ENCODE measurements at places on chromosomes 5 and 9.

DNA sequence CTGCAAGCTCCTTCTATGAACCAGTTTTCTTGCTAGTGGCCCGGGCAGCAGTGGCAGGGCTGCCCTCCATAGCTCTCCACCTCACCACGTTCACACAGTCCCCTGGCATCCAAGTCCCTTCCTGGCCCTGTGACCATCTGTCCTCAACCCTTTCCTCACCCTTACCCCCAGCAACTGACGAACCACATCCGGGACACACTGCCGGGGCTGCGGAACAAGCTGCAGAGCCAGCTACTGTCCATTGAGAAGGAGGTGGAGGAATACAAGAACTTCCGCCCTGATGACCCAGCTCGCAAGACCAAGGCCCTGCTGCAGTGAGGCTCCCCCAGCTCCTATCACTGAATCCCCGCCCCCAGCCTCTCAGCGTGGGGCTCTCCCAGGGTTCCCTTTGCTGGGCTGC, 18.8 kb downstream of the DNM1 start:
- no peak for DNase-seq

- no peak for DNase-seq
Measured at GRCh38 chr5:73836607-73837006, 210.6 kb downstream of the ARHGEF28 start.

DNA sequence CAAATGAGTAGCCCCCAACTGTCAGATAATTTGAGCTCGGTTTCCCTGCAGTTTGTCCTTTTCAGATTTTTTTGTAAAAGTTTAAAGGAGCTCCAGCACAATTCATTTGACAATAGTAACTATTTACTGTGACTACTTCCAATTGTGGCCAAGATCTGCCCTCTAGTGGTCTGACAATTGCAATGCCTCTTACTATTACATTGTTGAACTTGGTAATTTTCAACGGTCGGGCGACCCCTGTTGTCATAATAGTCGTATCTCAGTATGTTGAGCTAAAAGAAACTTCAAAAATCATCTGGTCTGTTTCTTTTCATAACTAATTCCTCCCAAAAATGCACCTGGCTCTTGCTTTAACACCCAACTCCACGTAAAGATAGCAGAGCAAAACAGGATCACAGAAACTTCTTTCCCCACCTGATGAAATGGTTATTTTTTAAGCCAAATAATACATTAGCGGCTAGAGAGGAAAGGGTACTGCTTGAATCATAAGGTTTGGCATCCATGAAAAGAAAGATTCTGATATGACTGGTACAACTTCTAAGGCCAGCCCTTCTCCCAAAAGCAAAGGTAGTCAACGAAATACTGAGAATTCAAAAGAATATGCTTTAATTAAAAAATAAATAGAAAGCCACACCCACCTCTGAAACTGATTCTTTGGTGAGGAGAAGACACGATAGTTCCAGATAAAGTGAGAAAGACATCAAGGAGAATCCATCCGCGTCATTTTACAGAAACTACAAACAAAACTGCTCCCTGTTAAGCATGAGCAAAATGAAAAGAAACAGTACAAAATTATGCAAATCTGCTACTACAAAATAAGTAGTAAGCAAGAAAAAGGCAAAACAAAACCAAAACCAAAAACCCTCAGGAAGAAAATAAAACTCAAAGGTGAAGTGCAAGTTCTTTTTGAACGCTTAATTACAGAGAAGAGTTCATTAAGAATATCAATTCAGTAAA, 76.9 kb upstream of the HTR4 start:
- peak; percentile 39 for DNase-seq

GRCh38 chr5:138705567-138705966, 47.7 kb upstream of the CTNNA1 start:
- no peak for DNase-seq

GRCh38 chr9:69667306-69667705, 4.9 kb downstream of the APBA1 start:
- DNase-seq: no peak

DNA sequence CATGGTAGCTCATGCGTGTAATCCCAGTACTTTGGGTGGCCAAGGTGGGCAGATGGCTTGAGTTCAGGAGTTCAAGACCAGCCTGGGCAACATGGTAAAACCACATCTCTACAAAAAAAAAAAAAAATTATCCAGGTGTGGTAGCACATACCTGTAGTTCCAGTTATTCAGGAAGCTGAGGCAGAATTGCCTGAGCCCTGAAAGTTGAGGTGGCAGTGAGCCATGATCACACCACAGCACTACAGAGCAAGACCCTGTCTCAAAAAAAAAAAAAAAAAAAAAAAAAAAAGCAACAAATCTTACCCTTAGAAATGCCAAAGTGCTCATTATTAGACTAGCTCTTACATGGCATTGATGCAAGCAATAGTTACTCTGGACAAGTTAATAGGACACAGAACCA, 724.9 kb downstream of the MAT2B start:
- no peak for DNase-seq

DNA sequence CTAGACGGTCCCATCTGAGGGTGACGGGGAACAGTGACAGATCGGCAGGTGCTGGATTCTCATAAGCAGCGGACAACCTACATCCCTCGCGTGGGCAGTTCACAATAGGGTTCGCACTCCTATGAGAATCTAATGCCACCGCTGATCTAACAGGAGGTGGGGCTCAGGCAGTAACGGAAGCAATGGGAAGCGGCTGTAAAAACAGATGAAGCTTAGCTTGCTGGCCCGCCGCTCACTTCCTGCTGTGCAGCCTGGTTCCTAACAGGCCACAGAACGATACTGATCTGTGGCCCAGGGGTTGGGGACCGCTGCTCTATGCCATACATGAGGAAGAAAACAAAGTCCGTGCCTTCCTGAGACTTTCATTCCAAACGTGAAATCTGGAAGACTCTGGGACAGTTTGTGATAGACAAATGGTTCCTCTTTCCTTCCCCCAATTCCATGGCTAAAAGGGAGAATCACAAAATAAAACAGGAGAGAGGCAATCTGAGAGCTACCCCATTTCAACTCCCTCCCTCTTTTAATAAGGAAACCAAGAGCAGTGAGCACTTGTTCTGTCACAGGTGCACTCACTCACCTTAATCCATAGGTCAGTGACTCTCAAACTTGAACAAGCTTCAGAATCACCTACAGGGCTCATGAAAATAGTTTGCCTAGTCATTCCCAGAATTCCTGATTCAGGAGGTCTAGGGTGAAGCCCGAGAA, 12.1 kb downstream of the PDCL start:
- no peak for DNase-seq

GRCh38 chr9:77616191-77616590, 31.9 kb downstream of the GNA14 start:
- no peak for DNase-seq

DNA sequence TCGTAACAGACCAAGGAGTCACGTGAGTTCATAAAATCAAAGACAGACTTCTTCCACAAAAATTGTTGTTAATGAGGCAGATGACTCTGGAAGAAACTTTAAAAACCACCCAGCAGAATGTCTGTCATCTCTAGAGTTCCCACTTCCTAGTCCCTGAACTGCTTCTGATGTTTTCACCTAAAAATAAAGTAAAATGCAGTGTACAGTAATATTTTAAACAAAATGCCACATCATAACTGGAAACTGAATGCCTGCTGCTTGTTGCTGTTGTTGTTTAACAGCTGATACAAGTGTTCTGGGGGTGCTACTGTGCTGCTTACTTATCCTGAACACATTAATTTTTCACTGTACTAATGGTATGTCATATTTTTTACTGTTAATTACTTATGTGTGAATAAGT, 577.2 kb downstream of the MTRR start:
- no peak for DNase-seq

GRCh38 chr5:56350011-56350596, 117.0 kb upstream of the ANKRD55 start:
- DNase-seq: no peak

DNA sequence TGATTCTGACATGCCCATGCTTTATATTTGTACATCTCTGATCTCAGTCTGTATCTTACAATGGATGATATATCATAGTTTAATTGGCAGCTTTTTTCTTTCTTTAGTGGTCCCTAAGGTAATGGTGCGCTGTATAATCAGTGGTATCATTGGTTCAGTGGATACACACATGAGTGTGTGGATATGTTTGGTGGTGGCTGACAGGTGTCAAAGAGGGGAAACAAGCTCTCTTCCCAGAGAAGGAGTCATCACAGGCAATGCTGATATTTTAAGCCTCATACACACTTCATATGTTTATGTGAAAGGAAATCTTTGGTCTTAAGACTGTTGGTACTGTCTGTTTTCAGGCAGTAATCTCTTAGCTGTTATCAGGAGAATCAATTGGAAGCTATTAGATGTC, 52.1 kb upstream of the KIAA1958 start:
- DNase-seq: no peak

DNA sequence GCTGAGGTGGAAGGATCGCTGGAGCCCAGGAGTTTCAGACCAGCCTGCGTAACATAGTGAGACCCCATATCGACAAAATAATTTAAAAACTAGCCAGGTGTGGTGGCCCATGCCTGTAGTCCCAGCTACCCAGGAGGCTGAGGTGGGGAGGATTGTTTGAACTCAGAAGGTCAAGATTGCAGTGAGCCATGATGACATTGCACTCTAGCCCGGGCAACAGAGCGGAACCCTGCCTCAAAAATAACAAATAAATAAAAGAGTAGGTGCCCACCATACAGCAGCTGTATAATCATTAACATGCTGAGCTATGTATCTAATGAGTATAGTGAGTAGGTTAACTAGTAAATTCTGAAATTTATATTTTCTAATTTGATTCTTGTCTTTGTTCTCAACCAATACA, 11.0 kb upstream of the ATP6V0E1 start:
- DNase-seq: no peak

GRCh38 chr9:92728831-92729734, 35.5 kb downstream of the BICD2 start:
- peak; percentile 45 for DNase-seq

- no peak for DNase-seq
Measured at GRCh38 chr5:4640795-4641194, 499.3 kb upstream of the ADAMTS16 start.

DNA sequence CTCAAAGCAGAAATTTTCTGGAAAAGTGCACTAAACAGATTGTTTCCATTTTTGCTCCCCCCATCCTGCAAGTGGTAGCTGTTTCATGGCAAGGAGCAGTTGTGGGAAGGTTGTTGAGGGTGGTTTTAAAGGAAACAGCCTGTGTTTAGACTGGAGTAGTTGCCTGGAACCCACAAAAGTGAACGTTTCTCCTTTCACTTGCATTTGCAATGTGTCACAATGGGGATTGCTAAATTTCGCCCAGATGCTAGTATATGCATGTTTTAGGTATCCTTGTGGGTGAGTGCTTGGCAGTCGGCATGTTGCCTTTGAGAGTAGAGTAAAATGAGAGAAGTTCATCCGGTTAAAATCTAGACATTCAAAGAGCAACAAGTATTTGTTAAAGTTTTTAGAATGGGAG, 1099.9 kb upstream of the DMAC1 start:
- no peak for DNase-seq

DNA sequence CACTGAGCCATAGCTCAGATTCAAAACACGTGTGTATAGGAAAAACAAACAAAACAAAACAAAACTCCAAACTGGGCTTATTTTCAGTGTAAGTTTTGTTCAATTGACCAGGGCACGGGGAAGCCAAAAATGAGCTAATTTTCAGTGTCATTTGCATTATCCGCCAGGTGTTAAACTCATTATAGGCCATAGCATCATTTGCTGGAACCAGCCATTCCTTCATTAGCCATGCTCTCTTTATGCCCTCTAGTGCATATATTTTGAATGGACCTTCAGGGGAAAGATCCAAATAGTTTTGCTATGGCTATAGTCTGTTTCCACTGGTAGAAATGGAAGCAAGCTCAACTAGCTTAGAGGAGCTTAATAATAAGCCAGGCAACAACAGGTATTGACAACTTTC, 1205.2 kb upstream of the DMAC1 start:
- no peak for DNase-seq

DNA sequence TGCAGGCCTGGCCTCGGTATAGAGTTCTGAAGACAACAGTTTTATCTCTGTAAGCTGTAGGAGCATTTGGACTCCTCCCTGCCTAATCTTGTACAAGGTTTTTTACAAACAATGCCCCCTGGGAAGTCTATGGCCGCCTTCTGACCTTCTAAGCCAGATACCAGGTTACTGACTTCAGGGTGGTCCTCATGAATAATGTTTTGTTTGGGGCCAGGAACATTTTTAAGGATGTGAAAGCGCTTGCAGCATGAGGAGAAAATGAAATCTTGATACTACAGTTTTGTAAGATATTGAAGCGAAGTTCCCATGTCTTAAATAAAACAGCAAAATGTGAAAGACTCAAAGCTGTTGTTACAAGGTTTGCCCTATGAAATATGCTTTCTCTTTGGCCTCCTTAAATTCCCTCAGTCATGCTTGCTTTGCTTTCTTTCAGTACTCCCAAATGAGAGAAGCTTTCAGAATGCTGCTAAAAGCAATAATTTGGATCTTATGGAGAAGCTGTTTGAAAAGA, 5.2 kb downstream of the ANKDD1B start:
- DNase-seq: no peak

- no peak for DNase-seq
Measured at GRCh38 chr9:130292106-130292505, 26.5 kb downstream of the HMCN2 start.

DNA sequence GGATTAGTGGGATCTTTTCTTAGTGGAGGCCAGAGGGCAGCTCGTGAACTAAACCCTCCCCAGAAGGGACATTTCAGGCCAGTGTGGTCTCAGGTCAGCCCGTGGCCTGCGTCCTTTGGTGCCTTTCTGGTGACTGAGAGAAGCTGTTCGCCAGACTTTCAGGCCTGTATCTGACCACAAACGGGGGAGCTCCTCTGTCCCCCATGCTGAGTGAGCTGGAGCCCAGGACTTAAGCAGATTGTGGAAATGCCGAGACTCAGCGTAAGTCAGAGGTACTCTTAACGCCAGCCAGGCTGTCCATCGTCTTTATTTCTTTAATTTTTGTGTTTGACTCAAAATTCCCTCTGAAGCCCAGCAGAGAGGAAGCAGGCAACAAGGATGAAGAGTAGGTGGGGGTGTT, 54.8 kb upstream of the NCS1 start:
- DNase-seq: no peak

- no peak for DNase-seq
Measured at GRCh38 chr5:173997331-173997730, 8.4 kb downstream of the C5orf47 start.

DNA sequence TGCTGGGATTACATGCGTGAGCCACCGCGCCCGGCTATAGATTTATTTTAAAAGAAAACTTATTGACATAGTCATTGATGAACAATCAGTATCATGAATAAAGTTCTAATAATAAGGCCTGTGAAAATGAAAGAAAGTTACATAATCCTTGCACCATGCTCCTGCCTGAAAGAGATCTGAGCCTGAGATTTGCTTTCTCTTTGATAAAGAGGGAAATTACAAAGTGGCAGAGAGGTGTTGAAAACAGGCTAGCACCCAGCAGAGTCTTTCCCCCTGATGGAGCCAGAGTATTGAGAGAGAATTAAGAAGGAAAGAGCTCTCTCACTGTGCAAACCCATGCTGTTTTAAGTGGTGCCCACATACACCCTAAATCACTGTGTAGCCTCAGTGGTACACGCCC, 37.2 kb downstream of the SLC6A7 start:
- DNase-seq: no peak

All from occipital lobe (tissue), 3 donors.